Muscle of back (tissue), 13 donors: ENCODE measurements at places on chromosomes 16 and 17. TPM values are rescaled to one million over a fixed set of nuclear protein-coding genes. Genes with fewer than 3 reads are reported as not detected.

The PMFBP1 gene
- polyA plus RNA-seq = 1.7 TPM

The DHRS7C gene
- 70.9 TPM for polyA plus RNA-seq

The ABCA5 gene
- polyA plus RNA-seq = 28.1 TPM

The PYCARD gene
- 8.8 TPM for polyA plus RNA-seq

The COASY gene
- polyA plus RNA-seq = 29.1 TPM

The DNAH17 gene
- polyA plus RNA-seq = 1.5 TPM

The C17orf78 gene
- polyA plus RNA-seq = 0.18 TPM

The PLA2G10 gene
- polyA plus RNA-seq = 0.71 TPM

The METTL23 gene
- polyA plus RNA-seq = 20.7 TPM

The OR4D1 gene
- not detected for polyA plus RNA-seq

The NPIPB9 gene
- polyA plus RNA-seq = 1.8 TPM

GRCh38 chr16:2335286-2335895 is 5.1 kb downstream of the ABCA3 start:
- no peak for DNase-seq

- DNase-seq = no peak
Observed at GRCh38 chr17:61806081-61806828, 57.1 kb downstream of the BRIP1 start.

DNA sequence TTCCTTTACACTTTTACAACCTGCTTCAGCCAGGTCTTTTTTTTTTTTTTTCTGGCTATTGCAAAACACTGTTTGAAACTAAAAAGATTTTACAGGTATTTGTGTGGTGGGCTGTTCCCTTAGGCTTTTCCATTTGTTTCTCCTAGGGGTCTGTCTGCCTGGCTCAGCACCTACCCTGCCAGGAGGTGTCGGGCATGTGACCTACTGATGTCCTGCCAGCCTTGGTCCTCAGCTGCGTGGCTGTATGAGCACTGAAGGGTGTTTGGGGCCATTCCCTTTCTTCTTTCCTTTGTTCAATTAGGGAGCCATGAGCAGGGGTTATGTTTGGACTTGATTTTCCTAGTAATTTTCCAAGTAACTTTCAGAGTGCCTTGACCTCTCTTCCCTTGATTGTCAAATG is 269.2 kb upstream of the SALL1 start:
- no peak for DNase-seq

DNA sequence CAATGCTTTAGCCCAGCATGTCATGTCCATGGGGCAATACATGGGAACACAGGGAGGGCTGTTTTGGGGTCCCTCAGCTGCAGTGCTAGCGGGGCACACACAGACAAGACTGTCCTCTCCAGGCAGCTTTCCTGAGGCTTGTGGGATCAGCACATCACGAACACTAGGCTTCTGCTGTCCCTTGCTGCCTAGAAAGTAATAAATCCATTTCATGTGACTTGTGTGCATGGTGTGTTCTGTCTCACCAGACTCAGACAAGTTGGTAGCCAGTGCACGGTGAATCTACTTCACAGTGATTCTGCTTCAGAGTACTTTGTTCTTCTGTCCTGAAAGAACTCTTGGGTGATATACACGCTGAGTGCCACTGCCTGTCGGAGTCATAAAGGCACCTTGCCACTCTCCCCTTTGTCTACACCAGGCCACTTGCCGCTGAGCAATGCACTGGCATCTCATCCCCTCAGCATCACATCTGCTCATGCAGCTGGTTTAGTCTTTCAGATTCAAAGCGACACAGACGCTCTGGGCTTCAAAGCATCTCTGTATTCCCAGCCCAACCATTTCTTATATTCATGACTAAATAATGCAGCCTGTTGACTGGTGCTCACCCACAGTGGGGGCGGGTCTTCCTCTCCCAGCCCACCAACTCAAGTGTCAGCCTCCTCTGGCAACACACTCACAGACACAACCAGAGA is 95.2 kb upstream of the COX10 start:
- no peak for DNase-seq

DNA sequence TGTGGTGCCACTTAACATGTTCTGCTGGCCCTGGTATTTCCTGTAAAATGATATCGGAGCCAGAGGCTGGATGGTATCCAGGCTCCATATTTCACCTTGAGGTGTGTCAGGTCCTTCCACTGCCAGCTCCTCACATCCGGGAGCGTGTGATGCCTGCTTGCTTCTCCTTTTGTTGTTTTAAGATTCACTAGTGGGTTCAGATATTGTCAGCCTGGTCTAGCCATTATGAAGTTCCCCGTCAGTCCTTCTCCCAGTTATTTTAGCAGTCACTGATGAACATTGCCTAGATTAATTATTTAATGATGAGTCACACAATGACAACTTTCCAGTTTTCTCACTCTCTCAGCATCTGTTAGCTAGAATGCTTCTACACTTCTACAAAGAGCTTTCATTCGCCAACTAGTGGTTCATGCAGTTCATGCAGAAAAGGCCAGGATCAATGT is 11.3 kb downstream of the DNAAF1 start:
- no peak for DNase-seq

GRCh38 chr17:58452738-58453137 is 35.4 kb upstream of the RNF43 start:
- DNase-seq = no peak

GRCh38 chr17:7017827-7018200 is 5.0 kb upstream of the BCL6B start:
- no peak for DNase-seq

DNA sequence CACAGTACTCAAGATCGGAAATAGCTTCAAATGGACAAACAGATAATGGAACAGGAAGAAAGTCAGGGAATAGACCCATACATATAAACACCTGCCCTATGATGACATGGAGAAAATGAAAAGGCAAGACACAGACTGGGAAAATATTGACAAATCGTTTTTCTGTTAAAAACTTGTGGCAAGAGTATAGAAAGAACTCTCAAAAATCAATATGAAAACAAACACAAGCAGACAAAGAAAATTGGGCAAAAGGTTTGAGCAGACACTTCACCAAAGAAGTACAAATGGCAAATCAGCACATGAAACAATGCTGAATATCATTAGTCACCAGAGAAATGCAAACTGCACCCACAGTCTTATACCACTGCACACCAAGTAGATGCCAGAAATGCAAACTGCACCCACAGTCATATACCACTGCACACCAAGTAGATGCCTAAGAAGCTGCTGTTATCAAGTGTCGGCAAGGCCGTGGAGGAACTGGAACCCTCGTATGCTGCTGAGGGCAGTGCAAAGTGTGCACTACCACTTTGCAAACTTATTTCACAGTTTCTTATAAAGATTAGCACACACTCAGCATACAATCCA is 123.5 kb upstream of the CHMP6 start:
- DNase-seq = no peak

- DNase-seq = no peak
Observed at GRCh38 chr16:72166151-72166550, 5.8 kb downstream of the PMFBP1 start.

DNA sequence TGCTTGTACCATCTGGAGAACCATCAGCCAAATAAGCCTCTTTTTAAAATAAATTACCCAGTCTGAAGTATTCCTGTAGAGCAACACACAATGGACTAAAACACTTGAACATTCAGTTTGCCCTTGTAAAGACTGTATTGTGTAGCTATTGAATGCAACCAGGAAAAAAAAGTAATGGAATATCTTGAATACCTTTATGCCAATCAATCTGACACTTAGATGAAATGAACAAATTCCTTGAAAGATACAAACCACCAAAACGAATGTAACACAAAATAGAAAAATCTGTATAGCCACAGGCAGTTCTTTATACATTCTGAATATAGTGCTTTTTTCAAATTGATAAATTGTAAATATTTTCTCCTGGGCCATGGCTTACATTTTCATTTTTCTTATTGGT is 63.3 kb upstream of the KCNJ16 start:
- DNase-seq = no peak

DNA sequence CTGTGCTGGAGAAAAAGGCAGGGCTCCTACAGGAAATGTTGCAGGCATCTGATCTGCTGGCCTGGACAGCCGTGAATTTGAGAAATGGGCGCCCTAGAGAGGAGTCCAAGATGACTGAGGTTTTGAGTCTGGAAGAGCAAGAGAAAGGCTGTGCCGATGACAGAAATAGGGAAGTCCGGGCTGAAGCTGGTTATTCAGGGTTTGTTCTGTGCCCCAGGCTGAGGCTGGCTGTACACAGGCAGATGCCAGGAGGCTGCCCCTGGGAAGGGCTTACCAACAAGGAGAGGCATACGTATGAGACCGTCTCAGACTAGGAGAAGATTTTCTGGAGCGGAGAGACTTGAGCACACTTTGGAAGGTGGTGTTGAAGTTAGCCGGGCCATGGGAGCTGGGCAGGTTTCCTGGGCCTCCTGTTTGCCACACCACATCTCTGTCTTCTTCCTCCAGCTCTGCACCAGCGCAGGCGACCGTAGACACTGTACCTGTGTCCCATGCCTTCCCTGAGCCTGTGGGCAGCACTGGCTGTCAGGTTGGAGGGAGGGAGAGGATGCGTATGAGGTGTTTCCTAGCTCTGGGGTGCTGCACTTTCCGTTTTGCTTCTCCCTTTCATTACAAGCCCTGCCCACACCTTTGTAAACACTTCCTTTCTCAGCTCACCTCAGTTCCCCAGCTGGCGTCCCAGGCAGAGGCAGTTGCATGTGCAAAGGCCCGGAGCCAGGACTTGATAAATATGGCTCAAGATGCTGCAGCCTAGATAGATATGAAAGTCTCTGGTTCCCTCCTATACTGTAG is 80.8 kb downstream of the SPECC1 start:
- no peak for DNase-seq

GRCh38 chr17:65987988-65988387 is 203.9 kb downstream of the CEP112 start:
- no peak for DNase-seq
